Islet precursor cell (in vitro differentiated cells): ENCODE measurements at places on chromosomes 12 and 14.

DNA sequence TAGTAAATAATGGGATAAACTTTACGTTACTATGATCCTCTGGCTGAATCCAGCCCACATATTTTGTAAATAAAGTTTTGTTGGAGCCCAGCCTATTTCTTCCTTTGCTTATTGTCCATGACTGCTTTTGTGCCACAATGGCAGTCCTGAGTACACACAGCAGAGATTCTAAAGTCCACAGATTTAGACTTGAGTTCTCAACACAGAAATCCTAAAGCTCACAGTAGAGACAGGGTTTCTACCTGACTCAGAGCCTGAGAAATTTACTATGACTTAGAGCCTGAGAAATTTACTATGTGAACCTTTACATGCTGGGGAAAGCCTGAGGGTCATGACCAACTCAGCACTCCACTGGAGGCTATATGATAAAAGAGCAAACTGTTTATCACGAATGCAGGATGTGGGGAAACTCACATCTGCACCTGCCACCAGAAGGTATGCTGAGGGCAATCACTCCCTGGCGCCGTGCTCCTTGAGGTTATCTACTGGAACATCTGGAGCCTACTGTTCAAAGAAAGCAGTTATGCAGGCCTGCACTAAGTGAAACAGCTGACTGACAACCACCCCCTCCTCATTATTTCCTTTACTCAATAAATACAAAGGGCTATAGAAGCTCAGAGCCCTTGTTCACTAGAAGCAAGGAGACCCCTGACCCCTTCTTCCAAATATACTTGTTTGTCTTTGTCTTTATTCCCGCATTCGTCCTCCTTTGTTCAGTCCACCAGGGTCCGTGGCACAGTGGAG is 52.6 kb upstream of the BICD1 start:
- no peak for DNase-seq

DNA sequence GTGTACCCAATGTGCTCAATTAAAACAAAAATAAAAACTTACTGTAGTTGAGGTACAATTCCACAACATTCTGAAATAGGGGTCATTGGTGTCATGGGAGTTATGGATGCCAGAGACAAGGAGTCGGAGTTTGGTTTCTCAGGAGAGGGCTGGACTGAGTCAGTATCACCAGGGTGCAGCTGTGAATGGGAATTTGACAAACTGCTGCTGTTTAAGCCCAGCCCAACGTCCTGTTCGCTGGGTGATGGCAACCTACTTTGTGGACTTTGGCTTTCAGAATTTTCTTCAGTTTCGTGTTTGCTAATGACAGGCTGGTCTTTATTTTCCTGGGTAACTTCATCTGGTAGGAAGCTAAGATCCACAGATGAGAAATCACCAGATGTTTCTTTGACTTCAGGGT is 3.9 kb downstream of the TBPL2 start:
- no peak for DNase-seq

DNA sequence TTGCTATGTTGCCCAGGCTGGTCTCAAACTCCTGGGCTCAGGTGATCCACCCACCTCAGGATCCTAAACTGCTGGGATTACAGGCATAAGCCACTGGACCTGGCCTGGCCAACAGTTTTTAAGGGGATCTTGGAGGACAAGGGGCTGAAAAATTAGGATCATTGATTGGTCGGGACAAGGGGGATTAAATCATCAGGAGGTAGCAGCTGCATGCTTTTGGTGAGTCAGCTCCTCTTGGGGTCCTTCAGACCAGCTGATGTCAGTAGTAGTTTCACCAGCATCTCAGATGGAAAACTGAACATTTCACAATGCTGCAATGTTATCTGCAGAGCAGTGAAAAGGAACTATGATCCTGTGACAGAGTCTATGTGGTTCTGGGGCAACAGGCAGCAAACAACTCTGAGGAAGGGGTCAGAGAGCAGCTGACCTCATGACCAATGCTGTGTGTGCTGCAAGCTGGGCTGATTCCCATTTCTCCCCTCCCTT is 6.3 kb downstream of the LRRC74A start:
- DNase-seq, result no peak

- no peak for DNase-seq
These were observed 51.8 kb downstream of the ZFYVE21 start for GRCh38 chr14:103767336-103767894.

DNA sequence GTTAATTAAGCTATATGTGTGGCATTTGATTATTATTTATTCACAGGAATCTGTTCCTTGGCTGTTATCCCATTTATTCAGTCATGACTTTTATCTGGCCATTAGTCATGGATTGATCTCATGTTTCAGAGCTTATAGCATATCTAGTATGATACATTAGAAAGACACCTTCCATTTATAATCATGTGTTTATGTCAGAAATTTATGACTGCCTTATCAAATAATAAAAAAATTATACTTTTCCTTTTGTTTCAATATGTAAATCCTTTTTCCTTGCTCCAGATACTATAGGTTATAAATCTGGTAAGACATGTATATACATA is 248.0 kb upstream of the PDE3A start:
- DNase-seq, result no peak

DNA sequence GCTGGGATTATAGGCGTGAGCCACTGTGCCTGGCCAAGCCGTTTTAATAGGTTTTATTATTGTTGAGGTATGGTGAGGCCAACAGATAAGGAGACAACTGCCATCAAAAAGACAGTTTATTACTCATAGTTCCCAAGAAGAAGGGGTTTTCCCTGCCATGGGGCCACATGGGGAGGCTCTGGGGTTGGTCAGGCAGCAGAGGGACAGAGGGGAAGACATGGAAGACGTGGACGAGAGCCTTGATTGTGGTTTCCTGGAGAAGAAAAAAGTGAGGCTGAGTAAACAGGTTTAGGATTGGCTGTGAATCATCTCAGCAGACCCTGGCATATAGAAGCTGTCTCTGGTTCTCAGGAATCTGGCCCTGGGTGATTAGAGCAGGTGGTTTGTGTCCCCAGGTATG is 69.9 kb downstream of the FOXN4 start:
- no peak for DNase-seq

GRCh38 chr12:70248876-70249275 is 5.6 kb downstream of the CNOT2 start:
- no peak for DNase-seq

DNA sequence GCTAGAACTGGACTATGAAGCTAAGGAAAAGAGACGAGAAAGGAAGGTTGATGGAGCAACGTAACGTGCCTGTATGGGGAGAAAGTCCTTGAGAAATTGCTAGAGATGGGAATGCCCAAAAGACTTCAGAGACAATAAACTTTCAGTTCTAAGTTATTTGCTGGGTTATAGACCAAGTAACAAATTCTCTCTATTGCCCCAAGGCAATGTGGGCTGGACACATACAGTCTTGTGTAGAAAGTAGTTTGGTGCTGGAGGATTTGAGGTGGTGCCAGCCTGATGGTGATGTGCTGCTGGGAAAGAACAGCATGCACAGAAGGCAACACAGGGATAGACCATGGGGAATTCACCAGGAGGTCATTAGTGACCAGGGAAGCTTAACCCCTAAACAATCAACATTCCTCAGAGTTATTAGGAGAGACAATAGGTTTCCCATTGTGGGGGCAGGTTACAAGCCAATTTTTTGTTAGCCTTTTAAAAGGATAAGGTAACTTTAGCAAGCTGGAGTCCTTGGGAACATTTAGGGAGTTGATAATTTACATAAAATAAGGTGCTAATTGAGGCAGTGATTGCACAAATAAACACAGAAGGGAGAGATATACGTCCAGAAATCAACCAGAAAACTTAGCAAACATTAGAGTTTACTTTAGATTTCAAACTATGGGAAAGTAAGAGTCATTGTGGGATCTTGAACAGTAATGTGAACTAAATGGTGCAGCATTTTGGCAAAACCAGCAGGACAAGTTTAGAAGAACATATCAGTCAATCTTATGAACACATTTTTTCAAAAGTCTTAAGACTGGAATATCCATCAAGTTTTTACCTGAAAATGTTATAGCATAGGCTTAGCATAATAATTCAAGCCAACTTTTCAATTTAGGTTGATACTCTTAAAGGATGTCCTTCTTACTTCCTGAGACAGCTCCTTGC is 61.4 kb downstream of the LMNTD1 start:
- peak; percentile 64 for DNase-seq

DNA sequence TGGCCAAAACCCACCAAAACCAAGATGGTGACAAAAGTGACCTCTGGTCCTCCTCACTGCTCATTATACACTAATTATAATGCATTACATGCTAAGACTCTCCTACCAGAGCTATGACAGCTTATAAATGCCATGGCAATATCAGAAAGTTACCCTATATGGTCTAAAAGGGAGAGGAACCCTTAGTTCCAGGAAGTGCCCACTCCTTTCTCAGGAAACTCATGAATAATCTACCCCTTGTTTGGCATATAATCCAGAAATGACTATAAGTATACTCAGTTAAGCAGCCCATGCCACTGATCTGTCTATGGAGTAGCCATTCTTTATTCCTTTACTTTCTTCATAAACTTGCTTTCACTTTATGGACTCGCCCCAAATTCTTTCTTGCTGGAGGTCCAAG is 43.0 kb upstream of the FUT8 start:
- DNase-seq, result no peak

DNA sequence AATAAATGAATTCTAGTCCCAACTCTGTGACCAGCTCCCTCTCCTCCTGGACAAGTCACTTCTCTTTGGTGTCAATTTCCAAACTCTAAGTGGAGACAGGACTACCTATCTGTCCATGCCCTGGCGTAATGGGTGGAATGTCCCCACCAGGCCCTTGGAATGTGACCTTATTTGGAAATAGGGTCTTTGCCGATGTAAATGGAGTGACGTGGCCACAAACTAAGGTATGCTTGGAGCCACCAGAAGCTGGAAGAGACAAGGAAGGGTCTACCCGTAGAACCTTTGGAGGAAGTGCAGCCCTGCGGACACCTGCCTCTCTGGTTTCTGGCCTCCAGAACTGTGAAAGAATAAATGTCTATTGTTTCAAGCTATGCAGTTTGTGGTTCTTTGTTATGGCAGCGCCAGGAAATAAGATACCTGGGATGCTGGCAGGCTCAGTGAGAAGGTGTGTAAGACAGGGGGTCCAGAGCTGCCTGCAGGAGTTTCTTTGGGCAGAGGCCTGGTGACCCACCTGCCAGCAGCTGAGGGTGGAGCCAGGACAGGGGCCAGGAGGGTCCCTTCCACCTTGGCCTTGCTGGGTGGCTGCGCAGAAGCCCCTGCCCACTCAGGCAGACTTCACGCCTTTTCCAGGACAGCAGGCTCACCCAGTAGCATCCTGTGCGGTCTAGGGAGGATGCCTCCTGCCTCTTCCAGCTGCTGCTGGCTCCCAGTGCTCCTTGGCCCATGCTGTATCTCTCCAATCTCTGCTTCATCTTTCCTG is 45.8 kb downstream of the ARL6IP4 start:
- DNase-seq, result peak; percentile 58

DNA sequence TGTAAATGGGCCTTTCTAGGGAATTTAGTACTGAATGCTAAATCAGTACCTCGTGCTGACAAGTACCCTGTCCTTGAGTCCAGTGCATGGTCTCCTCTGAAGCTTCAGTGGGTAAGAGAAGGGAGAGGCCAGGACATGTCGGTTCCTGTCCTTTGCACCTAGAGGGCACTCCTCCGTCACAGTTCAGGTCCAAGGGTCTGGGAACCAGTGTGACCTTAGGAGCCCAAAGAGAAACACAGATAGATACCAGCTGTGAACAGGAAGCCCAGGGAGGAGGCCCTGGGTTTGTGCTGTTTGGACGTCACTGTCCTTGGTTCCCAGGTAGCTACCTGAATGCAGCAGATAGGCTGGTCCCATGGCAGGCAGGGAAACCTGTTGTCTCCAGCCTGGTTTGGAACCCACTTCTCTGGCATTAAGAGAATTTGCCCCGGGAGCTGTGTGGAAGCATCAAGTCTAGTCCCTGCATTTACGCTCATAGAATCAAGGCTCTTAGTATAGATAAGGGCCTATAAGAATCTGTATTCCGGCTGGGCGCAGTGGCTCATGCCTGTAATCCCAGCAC is 3.9 kb upstream of the FGF23 start:
- DNase-seq, result peak; percentile 79

DNA sequence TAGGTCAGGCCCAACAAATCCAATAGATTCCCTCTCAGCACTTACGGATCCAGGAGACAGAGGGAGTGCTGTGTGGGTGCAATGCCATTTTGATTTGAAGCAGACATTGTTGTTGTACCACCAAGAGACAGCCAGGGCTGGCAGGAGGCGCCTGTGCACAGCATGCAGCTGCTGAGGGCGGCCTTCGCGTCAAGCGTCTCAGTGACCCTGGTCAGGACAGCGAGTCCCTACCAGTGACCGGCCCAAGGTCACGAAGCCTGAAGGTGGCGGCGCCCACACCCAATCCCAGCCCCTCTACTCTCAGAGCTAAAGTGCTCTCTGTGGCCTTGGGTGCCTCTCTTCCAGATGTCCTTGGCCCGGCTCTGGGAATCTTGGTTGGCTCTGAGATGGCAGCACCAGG is 40.5 kb downstream of the PRMT8 start:
- peak; percentile 48 for DNase-seq

DNA sequence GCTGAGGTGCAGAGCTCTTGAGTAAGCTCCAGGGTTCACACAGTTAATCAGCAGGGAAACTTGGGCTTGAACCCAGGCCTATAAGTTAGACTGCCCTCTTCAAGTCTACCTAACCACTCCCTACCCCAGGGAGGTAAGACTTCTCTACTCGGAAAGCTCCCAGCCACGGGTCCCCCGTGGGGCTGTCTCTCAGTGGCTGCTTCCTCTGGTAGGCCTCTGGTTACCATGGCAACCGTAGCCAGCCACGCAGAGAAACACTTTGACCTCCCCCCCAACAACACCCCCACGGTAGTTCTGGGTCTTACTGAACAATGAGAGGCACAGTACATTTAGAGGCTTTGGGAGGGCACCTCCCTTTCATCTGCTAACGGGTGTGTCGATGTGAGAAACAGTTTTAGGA is 245.2 kb downstream of the AACS start:
- no peak for DNase-seq

- DNase-seq, result peak; percentile 29
These were observed 109.1 kb upstream of the MAX start for GRCh38 chr14:65211341-65211987.

DNA sequence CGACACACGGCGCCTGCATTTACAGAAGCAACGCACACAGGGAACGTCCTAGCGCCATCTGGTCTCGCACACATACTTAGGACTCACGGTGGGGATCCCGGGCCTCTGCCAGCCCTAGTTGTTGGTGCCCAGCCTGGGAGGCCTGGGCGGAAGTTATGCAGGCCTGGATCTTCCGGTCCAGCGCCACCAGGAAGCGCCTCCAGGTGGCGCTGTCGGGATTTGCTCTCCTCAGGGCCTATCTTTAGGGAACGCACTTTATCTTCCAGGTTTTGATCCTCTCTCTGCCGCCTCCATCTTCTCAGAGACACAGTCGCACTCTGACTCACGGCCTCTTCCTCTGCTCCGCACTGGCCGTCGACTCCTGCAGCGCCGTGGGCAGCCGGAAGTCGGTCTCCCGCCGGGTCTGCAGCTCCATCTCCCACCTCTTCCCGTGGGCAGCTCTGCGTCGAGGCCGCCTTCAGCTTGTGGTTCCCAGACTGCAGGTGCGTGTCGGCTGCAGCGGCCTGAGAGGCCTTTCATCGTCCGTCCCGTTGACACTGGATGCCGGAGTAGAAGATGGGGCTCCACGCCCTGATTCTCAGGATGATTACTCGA is 760.4 kb downstream of the TMEM121 start:
- no peak for DNase-seq

- no peak for DNase-seq
These were observed 25.0 kb upstream of the HIGD1C start for GRCh38 chr12:50927356-50927755.

- DNase-seq, result no peak
These were observed 73.8 kb upstream of the ANKS1B start for GRCh38 chr12:100058482-100059029.

- no peak for DNase-seq
These were observed 274.7 kb downstream of the ZFP36L1 start for GRCh38 chr14:68518166-68518565.
